HepG2 (cell line): ENCODE measurements at places on chromosomes 4 and X.

DNA sequence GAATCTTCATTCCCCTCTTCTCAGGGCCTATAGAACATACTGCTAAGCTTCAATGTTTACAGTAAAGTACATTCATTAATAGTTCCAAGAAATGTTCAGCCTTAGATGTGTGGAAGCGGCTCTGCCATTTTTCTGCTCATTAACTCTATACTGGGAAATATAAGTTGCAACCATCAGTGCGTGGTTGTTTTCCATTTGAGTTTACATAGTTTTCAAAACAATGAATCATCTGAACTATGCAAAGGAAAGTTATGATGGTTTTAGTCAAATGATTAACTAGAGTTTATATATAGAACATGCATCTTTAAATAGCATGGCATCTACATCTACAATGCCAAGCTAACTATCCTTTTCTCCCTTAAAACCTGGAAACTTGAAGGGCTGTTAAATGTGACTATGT, 29.6 kb downstream of the LEF1 start:
- no peak for DNase-seq

- no peak for DNase-seq
Observed at GRCh38 chrX:67724359-67725110, 180.7 kb downstream of the AR start.

DNA sequence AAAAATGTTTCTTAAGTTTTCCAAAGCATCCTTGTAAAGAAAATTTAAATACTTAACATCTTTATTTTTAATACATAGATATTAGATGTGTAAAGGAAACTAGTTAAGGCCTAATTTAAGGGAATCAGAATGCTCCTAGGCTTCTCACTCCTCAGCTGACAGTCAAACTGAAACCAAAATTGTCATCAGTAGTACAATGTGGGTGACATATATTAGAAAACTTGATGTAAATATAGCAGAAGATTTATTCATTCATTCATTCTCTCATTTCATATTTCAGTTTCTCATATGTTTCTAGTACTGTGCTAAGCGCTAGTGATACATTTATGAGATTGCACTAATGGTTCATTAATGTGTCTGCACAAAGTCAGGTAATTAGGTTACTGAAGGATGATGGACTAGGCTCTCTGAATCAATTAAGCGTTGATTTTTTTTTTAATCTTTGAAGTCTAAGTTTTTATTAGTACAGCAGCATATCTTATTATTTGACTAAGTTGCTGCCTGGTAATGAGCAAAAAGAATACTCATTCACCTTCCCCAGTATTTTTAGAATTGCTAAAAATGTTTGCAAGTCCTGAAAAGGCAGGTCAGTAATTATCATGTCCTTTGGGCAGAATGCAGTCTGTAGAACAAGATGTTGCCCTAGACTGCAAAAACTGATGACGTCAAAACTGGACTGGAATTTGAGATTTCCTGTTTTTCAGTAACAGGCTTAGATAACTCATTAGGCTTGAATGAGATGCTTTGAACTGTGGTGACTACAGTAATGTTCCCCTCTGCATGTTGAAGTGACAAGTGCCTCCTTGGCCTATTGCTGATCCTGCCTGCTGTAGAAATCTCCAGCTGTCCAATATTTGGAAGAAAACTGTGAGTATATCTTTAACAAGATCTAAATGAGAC, 128.7 kb downstream of the ARHGAP24 start:
- DNase-seq = no peak

- DNase-seq = no peak
Observed at GRCh38 chrX:43813319-43813718, 68.9 kb downstream of the MAOB start.

DNA sequence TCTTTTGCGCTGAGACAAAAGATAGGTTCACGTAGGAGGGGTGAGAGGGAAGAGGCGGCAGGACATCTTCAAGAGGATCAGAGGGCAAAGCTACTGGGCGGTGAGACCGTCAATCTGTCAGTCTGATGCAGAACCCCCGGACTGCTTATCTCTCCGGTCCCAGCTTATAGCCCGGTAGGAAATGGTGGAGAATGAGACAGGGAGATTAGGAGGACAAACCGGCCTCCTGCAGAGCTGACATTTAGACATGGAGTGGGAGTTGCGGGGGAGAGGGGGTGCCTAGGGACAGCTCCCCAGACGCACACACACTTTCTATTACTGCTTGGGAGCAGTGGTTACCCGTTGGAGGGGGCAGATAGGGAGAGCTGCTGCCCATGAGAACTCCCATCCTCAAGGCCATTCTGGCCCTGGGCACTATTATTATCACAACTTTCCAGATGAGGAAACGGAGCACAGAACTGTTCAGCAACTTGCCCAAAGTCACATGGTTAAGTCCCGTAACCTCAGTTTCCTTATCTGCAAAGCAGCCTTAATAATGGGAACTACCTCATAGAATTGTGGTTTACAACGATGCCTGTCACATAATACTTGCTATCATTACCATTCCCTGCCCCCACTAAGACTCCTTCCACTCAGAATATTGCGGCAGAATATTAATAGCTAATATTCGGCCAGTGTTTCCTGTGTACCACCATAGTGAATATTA, 1.1 kb upstream of the HDAC6 start:
- DNase-seq = no peak

DNA sequence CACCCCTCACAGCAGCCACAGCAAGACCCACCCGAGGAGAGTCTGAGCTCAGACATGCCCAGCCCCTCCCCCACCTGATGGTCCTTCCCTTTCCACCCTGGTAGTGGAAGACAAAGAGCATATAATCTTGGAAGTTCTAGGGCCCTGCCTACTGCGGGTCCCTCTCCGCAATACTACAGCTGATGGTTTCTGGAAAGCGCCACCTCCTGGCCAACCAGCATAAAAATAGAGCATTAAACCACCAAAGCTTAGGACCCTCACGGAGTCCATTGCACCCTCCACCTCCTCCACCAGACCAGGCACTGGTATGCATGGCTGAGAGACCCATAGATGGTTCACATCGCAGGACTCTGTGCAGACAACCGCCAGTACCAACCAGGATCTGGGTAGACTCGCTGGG, 78.2 kb downstream of the SH3BGRL start:
- no peak for DNase-seq

DNA sequence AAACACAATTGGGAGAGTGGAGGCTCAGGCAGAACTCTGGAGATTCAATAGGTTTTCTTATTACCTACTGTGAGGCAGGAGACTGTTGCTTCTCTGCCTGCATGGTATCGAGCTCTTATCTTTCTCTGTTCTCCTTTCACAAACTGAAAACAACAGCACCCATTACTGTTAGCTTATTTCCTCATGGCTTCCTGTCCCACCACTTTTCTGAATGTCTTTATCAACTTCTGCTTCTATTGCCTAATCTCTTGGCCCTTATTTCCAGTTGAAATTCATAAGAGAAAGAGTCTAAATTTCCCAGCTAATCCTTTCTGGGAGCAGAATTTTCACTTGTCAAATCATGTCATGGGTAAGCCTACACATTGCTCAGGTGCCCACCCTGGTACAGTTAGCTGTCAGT, 46.8 kb upstream of the NDST3 start:
- DNase-seq = no peak

DNA sequence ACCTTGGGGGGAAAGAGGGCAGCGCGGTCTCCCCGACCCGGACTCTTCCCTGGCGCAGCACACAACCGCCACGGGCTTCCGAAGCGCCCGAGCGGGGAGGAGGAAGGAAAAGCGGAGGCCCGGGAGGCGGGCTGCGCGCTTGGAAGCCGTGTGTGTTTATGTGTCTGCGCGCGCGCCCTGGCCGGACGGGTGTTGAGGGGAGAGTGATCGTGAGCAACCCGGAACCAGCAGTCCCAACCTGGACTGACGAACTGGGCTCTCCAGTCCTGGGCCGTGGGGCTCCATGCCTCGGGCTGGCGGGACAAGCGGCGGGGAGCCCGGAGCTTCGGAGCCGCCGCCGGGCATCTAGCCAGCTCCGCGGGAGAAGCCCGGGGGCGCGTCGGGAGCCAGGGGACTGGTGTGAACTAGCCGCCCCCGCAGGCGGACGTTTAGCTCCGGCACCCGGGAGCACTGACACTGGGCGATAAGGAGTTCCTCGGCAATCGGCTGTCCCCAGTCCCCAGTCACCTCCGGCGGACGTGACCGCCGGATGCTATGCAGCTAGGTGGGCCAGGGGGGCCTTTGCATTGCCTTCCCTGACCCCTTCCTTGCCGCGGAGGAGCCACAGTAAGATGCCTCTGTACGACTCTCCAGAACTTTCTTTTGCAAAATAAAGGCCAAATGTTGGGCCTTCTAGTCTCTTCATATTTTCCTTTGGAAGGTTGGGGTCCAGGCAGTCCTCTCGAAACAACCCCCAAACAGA, 74.8 kb upstream of the BCOR start:
- DNase-seq = no peak

GRCh38 chr4:172736046-172736445, 432.6 kb upstream of the GALNT7 start:
- no peak for DNase-seq

- DNase-seq = no peak
Observed at GRCh38 chrX:53088136-53088974, 5.6 kb upstream of the KANTR start.

DNA sequence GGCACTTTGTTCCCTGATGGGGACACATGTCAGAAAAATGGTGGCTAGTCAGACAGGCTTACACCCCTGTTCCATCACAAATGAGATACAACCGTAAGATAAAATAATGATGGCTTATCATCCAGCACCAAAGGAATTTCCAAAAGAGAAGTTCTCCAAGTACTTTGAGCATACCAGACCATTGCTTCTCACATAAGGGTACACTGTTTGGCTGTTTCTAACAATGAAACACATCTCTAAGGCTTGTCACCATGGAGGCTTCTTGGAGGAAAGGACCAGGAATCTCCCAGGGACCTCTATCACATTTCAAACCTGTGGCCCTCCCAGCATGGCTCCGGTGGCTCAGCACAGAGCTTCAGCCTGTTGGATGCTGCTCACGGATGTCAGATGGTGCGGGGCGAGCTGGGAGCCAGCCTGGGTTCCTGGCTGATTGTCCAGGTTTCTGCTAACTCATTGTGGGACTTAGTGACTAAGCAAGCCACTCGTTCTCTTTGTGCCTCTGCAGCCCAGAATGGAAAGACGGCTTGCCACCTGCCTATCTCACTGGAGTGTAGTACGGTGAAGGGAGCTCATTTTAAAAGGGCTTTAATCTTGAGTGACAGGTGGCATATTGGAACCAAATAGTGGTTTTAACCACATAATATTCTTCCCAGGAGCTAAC, 54.5 kb downstream of the FHDC1 start:
- no peak for DNase-seq

DNA sequence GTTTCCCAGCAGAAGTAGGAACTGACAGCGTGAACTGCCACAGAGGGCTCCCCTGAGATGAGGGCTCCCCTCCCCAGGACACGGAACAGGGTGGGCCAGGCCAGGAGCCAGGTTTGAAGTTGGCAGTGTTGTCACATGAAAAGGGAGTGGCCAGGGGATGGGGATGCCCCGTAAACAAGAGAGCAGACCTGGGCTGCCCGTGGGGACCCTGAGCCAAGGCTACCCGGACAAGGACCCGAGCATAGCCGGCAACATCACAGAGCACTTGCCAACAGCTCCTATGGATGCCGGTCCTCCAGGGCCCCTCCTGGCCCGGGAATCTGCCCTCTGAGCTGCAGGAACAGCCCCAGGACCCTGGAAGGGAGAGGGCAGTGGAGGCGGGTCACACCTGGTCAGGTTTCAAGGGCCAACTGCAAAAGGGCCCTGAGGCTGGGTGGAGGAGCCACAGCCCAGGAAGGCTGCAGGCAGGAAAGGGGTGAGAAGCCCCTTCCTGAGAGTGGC, 102.1 kb downstream of the CPZ start:
- no peak for DNase-seq

GRCh38 chrX:78946178-78946931, 1.2 kb downstream of the P2RY10 start:
- no peak for DNase-seq
